ENCODE measurements at places on chromosomes 16 and 17. TPM values are rescaled to one million over a fixed set of nuclear protein-coding genes. Genes with fewer than 3 reads are reported as not detected.

The CBX1 gene
- polyA plus RNA-seq = 54.9 TPM

The TAC4 gene
- polyA plus RNA-seq = not detected

The OR3A3 gene
- not detected for polyA plus RNA-seq

The CRYM gene
- polyA plus RNA-seq = not detected

The HSD17B2 gene
- polyA plus RNA-seq = not detected

The CPNE2 gene
- 48.0 TPM for polyA plus RNA-seq

The UBN1 gene
- polyA plus RNA-seq = 16.3 TPM

The SLC16A11 gene
- not detected for polyA plus RNA-seq

The ADAD2 gene
- not detected for polyA plus RNA-seq

The CLEC19A gene
- polyA plus RNA-seq = not detected

The SLC13A5 gene
- not detected for polyA plus RNA-seq

The DECR2 gene
- 29.6 TPM for polyA plus RNA-seq

The TBX6 gene
- 0.06 TPM for polyA plus RNA-seq

The GPR142 gene
- not detected for polyA plus RNA-seq

The GPS2 gene
- 50.9 TPM for polyA plus RNA-seq

The PRPSAP2 gene
- polyA plus RNA-seq = 22.9 TPM

The WFDC1 gene
- polyA plus RNA-seq = 6.8 TPM

The PPY gene
- not detected for polyA plus RNA-seq

The RNF222 gene
- not detected for polyA plus RNA-seq

The FBXW10 gene
- polyA plus RNA-seq = not detected

The CORO1A gene
- 16.7 TPM for polyA plus RNA-seq

The ACSM2A gene
- polyA plus RNA-seq = not detected

The ACSM3 gene
- polyA plus RNA-seq = 0.55 TPM

The RBFOX1 gene
- not detected for polyA plus RNA-seq

The RNF227 gene
- 3.1 TPM for polyA plus RNA-seq

The CD300A gene
- polyA plus RNA-seq = not detected

The NUPR1 gene
- polyA plus RNA-seq = 27.9 TPM

The TM4SF5 gene
- not detected for polyA plus RNA-seq

The ZNF423 gene
- polyA plus RNA-seq = 0.10 TPM

The SRL gene
- polyA plus RNA-seq = 0.04 TPM

The TP53TG3C gene
- polyA plus RNA-seq = not detected

The IL34 gene
- polyA plus RNA-seq = 2.0 TPM

The ATP2A3 gene
- 0.76 TPM for polyA plus RNA-seq

The ALDH3A2 gene
- 4.0 TPM for polyA plus RNA-seq

The CCL18 gene
- not detected for polyA plus RNA-seq

The CXCL16 gene
- polyA plus RNA-seq = 1.6 TPM

The DYNC1LI2 gene
- 54.2 TPM for polyA plus RNA-seq

The HNF1B gene
- not detected for polyA plus RNA-seq

The TOX3 gene
- not detected for polyA plus RNA-seq

The MAF gene
- polyA plus RNA-seq = 0.04 TPM

The ITGAX gene
- polyA plus RNA-seq = 0.09 TPM

The KRTAP2-1 gene
- polyA plus RNA-seq = not detected

The PRR35 gene
- not detected for polyA plus RNA-seq

The CHCT1 gene
- polyA plus RNA-seq = not detected

The KRT27 gene
- polyA plus RNA-seq = not detected

The SMG6 gene
- 23.5 TPM for polyA plus RNA-seq

The CMTM4 gene
- 8.3 TPM for polyA plus RNA-seq

The UMOD gene
- polyA plus RNA-seq = not detected

The GHDC gene
- polyA plus RNA-seq = 6.1 TPM
